Smooth muscle cell of the coronary artery (primary cell): ENCODE measurements at places on chromosomes 11 and 22. TPM values are rescaled to one million over a fixed set of nuclear protein-coding genes. Genes with fewer than 3 reads are reported as not detected.

The BCO2 gene
- 0.15 and 1.3 TPM in 2 replicates for total RNA-seq

The TRIM49 gene
- total RNA-seq = not detected in 2 replicates

The NXPE1 gene
- total RNA-seq = not detected in 2 replicates

The CDC42BPG gene
- under 0.01 and 0.08 TPM in 2 replicates for total RNA-seq

The FGF19 gene
- not detected in 2 replicates for total RNA-seq

The MAP6 gene
- 1.2 and 1.5 TPM in 2 replicates for total RNA-seq

The SCGB1D2 gene
- total RNA-seq = not detected in 2 replicates

The RBMXL2 gene
- total RNA-seq = 0.08 TPM in 1 of 2 replicates, not detected in the other

The OR51B2 gene
- 0.12 TPM in 1 of 2 replicates, not detected in the other for total RNA-seq

The MIOX gene
- total RNA-seq = not detected in 2 replicates

The FAR1 gene
- total RNA-seq = 42.5 and 45.3 TPM in 2 replicates

The KCNA4 gene
- total RNA-seq = under 0.01 and 0.59 TPM in 2 replicates

The NCAM1 gene
- total RNA-seq = 0.30 and 0.59 TPM in 2 replicates

The CCND1 gene
- total RNA-seq = 627 and 673 TPM in 2 replicates

The DNAJB7 gene
- total RNA-seq = not detected in 2 replicates

The NXPE2 gene
- 0.08 TPM in 1 of 2 replicates, not detected in the other for total RNA-seq

The ADORA2A gene
- 0.35 and 15.0 TPM in 2 replicates for total RNA-seq

The CCDC73 gene
- not detected in 2 replicates for total RNA-seq

The DMC1 gene
- total RNA-seq = 1.1 and 3.3 TPM in 2 replicates

The SLC15A3 gene
- total RNA-seq = 8.8 and 34.5 TPM in 2 replicates

The CREB3L1 gene
- 15.1 and 19.9 TPM in 2 replicates for total RNA-seq

The HTR3B gene
- not detected in 2 replicates for total RNA-seq

The SYT7 gene
- 0.53 and 12.5 TPM in 2 replicates for total RNA-seq

The OR8G1 gene
- not detected in 2 replicates for total RNA-seq

The MED15 gene
- total RNA-seq = 25.5 and 27.6 TPM in 2 replicates

The PHOX2A gene
- not detected in 2 replicates for total RNA-seq

The SCGB1C1 gene
- total RNA-seq = not detected in 2 replicates

The PNPLA5 gene
- not detected in 2 replicates for total RNA-seq

The CABP4 gene
- not detected in 2 replicates for total RNA-seq

The RNF214 gene
- 5.5 and 7.3 TPM in 2 replicates for total RNA-seq

The ZNF202 gene
- 4.6 and 6.2 TPM in 2 replicates for total RNA-seq

The OR51L1 gene
- total RNA-seq = not detected in 2 replicates

The RIBC2 gene
- 0.08 and 0.12 TPM in 2 replicates for total RNA-seq

The WNT7B gene
- not detected in 2 replicates for total RNA-seq

The MRGPRF gene
- total RNA-seq = 2.1 and 23.3 TPM in 2 replicates

The INSC gene
- 0.08 and 0.23 TPM in 2 replicates for total RNA-seq

The GGTLC3 gene
- total RNA-seq = not detected in 2 replicates
